ENCODE measurements at places on chromosomes 2 and 18.

DNA sequence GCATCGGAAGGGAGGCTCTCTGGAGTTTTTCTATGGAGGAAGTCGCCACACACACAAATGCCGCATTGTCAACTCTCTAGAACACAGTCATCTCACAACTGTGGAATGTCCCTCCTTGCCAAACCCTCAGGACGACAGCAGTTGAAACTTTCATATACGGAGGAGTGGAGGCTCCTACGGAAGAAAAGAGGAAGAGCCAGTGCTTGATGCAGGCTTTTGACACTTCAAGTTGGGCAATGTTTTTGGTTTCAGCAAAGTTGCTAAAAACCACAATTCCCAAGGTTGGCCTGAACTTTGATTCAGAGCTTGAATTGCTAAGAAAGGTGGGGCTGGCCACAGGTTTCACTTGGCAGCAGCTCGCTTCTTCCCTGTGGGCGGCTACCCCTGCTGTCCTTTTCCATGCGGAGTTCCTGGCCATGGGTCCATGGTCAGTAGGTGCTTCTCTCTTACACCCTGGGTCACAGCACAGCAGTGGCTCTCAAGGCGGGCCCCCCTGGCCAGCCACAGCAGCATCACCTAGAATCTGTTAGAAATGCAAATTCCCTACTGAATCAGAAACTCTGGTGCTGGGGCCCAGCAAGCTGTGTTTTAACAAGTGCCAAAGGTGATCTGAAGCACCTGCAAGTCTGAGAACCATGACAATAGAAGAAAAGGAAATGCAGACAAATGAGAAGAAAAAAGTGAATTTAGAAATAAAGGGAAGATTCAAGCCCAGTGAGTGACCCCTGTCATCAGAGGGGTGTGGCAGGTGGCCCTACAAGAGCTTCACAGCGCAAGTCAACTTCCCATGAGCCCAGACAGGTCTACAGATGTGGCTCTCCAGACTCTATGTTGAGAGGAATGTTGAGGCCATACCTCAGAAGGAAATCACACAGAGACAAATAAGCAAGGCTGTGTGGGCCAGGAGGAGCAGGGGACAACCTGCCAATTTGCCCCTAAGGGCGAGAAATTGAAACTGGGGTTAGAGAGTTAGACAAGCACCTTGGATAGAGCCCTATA, 856.4 kb downstream of the RNF144A start:
- DNase-seq, result no peak

DNA sequence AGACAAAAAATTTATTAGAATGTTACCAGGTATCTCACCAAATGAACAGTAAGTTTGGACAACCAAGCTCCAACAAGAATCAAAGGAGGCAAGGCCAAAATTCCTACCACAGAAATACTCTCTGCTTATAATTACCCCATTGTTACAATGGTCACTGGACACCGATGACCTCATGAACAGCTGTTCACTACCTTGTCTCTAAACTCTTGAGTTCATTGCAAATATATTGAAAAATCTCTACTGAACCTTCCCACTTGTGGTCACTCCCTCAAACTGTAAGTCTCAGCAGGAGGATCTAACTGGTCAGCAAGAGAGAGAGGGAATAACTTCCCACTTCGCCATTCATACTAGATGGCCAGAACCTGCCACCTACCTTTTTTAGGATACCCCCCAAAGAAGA, 50.0 kb downstream of the ERBB4 start:
- DNase-seq, result no peak

- DNase-seq, result no peak
These were observed 484.4 kb upstream of the REG3G start for GRCh38 chr2:78541088-78541450.

DNA sequence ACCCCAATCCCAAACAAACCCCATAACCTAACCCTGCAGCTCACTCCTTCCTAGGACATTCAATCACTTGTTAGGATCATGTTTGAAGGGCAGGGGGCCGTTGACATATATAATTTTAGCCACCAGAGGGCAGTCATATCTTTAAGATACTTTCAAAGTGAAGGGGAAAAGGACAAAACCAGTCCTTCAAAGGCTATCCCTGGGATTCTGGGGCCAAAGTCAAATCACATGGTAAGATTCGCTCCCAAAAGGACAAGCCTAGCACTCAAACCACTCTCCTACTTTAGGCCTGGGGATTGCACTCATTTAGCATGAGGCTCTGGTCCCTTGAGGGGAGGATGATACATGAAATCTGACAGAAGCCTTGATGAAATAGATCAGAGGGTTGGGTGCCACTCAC, 44.6 kb downstream of the HAUS1 start:
- no peak for DNase-seq

DNA sequence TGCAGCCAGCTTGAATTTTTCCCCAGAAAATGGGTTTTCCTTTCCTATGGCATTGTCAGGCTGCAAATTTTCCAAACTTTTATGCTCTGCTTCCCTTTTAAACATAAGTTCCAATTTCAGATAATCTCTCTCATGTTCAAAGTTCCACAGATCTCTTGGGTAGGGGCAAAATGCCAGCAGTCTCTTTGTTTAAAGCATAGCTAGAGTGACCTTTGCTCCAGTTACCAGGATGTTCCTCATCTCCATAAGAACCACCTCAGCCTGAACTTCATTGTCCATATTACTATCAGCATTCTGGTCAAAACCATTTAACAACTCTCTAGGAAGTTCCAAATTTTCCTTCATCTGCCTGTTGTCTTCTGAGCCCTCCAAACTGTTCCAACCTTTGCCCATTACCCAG, 68.3 kb downstream of the SGPP2 start:
- no peak for DNase-seq

DNA sequence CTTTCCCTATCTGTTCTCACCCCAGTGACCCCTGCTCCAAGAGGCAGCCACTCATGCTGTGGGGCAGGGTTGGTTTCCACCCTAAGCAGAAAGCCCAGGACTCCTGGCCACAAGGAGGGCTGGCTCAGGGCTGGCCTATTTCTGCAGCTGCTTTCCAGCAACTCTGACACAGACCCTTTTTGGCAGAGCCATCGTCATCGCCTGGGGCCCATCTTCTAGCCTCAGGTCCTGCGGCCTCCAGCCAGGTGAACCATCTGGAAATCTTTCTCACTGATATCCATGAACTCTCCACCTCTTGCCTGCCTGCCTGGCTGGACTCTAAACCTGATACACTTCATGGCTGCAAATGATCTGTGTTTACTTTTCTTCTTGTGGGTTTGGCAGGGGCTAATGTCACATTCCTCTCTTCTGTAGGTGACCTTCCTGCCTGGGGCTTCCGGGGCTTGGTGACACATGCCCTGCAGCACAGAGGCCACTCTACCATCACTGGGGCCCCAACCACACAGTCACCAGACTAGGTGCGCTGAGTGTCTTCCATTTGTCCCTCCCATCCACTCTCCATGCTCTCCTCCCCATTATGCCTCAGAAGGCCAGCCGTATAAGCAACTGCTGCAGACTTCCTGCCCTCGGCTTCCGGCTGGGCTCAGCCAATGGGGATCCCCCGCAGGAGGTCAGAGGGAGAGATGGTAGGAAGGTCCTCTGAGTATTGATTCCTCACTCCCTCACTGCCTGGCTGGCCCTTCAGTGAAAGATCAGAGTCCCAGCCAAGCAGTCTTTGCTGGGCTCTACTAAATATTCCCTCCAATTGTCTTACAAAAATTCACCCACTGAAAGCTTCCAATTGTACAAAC, 9.7 kb upstream of the COPS8 start:
- DNase-seq, result no peak

- DNase-seq, result no peak
These were observed 2.3 kb downstream of the DGUOK start for GRCh38 chr2:73928963-73929347.

GRCh38 chr18:62788111-62788510, 72.8 kb downstream of the PHLPP1 start:
- DNase-seq, result no peak

DNA sequence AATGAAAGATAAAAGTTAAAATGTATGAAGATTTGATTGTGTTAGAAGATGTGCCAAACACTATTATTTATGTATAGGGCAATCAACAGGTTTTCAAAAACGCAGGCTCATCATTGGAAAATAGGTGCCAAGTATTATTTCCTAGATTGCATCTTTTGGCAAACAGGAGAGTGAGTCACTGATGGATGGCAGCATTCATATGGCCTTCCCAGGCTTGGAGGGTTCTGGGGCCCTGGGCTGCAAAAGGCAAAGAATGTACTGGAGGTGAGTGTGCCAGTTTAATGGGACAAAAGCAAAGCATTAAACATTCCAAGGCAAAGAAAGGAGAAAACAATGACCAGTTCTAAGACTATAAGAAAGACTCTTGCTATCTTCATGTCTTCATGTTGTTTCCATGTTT, 379.4 kb downstream of the RIT2 start:
- no peak for DNase-seq

DNA sequence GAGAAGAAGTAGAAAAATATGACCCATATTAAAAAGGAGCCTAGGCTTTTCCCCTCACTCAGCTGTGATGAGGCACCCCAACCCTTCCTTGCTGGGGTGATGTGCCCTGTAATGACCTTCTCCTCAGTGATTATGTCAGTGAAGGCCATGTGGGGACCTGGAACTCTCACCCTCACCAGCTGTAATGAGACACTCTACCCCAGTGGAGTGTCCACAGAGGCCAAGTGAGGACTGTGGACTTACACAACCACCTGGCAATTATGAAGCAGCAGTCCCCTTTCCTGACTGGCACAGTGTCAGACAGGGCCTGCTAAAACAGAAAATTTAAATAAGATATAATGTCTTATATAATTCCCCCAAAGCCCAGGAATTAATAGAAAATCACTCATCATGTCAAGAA, 54.2 kb downstream of the SEMA4F start:
- no peak for DNase-seq

DNA sequence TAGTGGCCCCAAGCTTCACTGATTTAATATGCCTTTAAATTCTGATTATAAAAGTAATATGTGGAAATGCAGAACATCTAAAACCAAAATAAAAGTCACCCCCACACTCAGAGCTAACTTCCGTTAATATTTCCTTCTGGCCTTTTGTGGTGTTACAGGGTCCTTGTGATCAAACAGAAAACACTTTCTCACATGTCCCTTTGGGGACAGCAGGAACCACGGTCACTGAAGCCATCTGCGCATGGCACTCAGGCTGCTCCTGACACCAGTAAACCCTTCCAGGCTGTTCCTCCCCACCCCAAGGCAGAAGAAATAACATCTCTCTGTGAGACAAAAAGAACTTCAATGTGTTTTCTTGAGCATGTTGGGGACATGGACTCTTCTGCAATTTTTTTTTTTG, 25.1 kb upstream of the GPR17 start:
- no peak for DNase-seq

- DNase-seq, result no peak
These were observed 11.2 kb downstream of the ZNF142 start for GRCh38 chr2:218648088-218648786.

GRCh38 chr2:89848763-89849368, 1157.4 kb downstream of the RPIA start:
- no peak for DNase-seq

- DNase-seq, result no peak
These were observed 12.7 kb upstream of the SERPINB7 start for GRCh38 chr18:63762518-63762917.
